ENCODE measurements at places on chromosomes 13 and 19. TPM values are rescaled to one million over a fixed set of nuclear protein-coding genes. Genes with fewer than 3 reads are reported as not detected.
A peak's percentile ranks its signal among the peaks of the same experiment; 100 is the strongest.

- DNase-seq = no peak
Measured at GRCh38 chr13:50684366-50684765, 159.1 kb downstream of the DLEU7 start.

- peak; percentile 58 for DNase-seq
Measured at GRCh38 chr19:5547881-5548280, 19.9 kb downstream of the TINCR start.

DNA sequence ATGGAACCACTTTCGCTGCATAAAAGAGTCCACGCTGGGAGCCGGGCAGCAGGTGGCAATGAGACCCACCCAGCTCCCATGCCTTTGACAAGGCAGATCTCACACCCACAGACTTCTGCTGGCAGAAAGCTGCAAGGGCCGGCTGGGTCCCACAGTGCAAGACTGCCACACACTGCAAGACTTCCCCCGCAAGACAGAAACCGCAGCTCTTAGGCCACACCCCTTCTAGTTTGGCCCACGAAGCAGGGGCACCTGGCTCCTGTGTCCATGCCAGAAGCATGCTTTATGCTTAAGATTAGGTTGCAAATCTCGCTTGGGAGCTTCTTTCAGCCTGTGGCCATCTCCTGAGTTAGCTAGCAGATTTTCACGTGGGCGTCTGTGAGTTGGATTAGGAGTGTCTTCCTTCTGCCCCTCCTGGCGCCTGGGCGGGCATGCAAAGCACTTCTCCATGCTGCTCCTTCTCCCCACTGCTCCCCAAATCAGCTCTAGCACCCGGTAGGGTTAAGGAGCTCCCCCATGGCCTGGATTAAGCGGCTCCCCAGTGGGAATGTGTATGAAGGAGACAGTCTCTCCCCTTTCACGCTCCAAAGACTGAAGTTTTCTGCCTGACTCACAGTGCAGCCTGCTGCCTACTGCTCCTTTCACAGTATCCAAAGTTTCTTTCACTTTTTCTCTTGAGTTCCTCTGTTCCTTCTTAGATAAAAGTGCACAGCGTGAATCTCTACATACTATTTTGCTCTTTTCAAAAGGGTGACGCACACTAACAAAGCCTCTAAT lies 17.7 kb downstream of the GPC6 start:
- no peak for DNase-seq

GNG7 gene
- 0.06 TPM for polyA plus RNA-seq

GRCh38 chr13:23558675-23559536 lies 11.3 kb upstream of the TNFRSF19 start:
- peak; percentile 80 for DNase-seq

GRCh38 chr13:77868717-77869116 lies 49.9 kb downstream of the EDNRB start:
- no peak for DNase-seq

DNA sequence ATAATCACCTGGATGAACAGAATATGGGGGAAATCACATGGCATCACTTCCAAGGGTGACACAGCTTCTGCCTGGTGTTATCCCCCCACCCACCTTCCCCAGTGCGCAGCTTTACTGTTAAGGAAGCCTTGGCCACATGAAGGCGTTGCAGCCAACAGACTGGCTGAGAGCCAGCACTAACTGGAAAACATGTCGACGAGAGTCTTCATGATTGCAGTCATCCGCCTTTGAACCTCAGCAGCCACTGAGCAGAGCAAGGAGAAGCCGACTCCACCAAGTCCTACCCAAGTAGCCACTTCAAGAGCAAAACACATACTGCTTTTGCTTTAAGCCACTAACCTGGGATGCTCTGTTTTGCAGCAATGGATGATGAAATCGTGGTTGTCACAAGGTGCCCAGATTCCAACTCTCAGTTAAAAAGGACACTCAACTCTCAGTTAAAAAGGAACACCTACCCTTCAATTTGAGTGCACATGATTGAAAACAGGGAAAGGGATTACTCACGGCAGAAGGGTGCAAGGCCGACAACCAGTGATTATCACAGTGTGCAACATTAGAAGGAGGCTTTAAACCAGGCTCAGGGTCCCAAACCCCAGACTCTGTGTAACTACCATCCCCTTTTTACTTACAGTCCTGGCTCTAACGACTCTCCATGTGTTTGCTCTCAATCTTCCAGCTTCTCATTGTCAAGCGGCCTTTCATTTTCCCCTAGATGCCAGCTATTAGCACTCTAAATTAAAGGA lies 149.1 kb downstream of the KLF12 start:
- DNase-seq = no peak

DNA sequence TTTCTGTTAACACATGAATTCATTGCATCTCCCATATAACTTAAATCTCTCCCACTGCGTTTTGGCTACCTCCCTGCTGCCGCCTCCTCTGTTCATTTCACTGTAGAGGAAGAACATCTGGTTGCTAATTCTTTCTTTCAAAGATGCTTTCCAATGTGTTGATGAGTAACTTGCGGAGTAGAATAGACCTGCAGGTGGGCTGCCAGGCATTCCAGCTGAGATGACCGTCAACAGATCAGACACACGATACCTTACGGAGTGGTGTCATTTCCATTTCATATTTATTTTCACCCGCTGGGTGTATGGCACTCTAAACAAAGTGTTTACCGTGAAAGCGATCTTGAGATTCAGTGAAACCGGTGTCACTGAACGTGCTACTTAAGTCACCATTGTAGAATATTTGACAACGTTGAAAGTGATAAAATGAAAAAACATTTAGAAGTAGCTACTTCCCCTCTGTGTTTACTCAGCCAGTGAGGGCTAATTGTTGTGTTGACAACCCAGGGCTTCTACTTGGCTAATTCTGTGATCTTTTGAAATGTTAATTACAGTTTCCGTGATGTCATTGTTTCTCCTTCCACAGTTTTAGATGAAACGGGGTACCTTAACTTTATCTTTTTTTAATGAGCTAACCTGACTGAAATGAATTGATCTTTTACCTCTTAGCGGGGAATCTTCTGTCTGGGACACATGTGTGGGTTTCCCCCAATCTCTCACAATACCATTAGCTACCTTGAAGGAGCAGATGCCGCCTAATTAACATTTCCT lies 228.5 kb upstream of the ARGLU1 start:
- DNase-seq = no peak

GRCh38 chr19:2727640-2727944 lies 6.4 kb upstream of the DIRAS1 start:
- DNase-seq = no peak

SWSAP1 gene
- 1.5 TPM for polyA plus RNA-seq

GRCh38 chr13:91652404-91653301 lies 254.2 kb downstream of the GPC5 start:
- DNase-seq = no peak

DNA sequence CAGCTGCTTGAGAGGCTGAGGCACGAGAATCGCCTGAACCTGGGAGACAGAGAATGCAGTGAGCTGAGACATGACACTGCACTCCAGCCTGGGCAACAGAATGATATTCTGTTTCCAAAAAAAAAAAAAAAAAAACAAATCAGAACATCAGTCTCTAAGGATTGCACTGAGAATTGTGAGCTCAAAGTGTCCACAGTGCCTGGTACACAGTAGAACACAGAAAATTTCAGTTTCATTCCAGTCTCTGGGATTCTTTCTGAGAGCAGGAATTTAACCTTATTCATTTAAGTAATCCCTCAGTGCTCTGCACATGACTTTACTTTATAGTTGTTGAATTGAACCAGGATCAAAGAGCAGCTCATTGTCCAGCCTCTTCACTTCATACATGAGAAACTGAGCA lies 25.9 kb upstream of the GATAD2A start:
- DNase-seq = no peak

DNA sequence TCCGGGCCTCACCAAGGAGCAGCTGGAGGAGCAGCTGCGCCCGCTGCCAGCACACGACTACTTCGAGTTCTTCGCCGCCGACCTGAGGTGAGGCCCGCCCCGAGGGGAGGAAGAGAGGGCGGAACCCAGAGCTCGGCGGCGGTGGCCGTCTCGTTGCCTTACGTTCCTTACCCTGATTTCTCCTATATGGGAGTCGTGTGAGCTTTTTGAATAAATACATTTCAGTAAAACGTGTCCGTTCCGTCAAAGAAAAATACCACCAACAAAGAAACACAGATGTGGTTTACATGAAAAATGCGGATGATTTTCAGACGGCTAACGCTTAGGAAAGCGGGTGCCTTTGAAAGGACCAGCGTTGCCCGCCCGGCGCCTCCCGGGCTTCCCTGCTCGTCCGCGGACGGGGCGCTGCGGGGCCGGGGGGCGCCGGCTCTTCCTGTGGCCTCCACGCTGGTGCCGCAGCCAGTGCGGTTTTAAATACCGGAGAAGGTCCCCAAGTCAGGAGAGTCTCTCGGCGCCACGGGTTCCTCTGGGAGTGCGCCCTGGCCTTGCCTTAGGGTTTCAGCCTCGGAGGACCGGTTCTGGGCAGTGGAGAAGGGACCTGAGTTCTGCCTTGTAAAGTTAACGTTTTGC lies 755 bp downstream of the UPF3A start:
- DNase-seq = no peak

GRCh38 chr19:6876748-6877147 lies 10.6 kb upstream of the ADGRE1 start:
- no peak for DNase-seq

- no peak for DNase-seq
Measured at GRCh38 chr19:43624933-43625332, 5.5 kb upstream of the ZNF428 start.

DNA sequence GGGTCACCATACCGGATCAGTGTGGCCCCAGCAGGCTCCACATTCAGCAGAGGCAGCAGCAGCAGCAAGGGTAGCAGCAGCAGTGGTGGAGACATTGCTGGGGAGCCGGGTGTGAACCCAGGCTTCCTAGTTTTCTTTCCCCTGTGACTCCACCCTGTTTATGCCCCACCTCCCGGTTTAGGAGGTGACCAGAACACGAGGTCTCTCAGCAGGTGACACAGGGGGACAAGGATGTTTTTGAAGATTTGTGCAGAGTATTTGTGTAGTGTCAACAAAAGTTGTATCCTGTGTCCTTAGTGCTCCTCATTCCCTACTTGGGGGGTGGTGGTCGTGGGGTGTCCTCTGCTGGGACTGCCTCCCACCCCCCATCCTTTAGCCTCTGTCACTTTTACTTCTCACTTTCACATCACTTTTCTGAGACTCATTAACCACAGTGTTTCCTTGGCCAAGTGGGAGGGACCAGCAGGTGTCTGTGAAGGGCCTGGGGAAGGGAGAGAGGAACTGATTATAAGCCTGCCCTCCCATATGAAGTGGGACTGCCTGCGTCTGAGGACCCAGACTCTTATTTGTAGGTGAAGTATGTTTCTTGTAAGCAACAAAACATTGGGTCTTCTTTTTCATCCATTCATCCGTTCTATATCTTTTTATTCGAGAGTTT lies 15.6 kb upstream of the KCNC3 start:
- DNase-seq = no peak

- no peak for DNase-seq
Measured at GRCh38 chr13:39811696-39812095, 156.2 kb downstream of the COG6 start.

NDUFA13 gene
- 253 TPM for polyA plus RNA-seq

DNA sequence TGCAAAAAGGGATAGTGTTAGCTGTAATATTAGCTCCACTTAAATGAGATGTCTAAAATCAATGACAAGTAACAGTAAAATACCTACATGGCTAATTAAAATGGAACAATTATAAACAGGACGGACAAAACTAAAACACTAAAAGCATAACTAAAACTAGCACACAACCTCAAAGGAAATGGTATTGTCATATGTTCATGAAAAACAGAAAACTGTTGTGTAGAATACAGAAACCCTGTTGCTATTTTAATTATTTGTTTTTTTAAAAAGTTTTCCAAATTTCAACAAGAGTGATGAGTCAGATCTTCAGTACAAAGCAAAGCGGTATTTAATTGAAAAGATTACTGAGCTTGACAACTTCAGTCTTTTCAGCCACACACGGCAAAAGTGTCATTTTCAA lies 4.2 kb downstream of the RCBTB2 start:
- no peak for DNase-seq

PLEKHF1 gene
- polyA plus RNA-seq = 4.4 TPM

SHFL gene
- polyA plus RNA-seq = 16.4 TPM

DNA sequence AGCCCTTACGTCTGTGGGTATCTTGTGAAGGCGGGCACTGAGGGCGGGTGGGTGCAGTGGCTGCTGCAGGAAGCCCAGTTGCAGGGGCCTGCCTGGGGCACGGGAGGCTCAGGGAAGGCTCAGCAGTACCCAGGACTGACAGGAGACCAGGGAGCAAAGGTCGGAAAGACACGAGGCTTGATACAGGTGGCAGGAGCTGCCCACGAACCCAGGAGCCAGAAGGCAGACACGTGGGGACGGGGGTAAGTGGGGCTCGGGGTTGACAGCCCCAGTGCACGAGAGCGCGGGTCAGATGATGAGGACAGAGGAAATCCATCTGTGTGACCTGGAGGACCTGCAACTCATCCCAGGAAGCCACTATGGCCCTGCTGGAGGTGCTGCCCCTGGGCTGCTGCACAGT lies 25.3 kb downstream of the ELAVL1 start:
- DNase-seq = no peak

GRCh38 chr13:89113744-89114143 lies 1442.6 kb downstream of the SLITRK5 start:
- DNase-seq = no peak

HNRNPM gene
- polyA plus RNA-seq = 352 TPM

OR7D4 gene
- not detected for polyA plus RNA-seq

MED4 gene
- polyA plus RNA-seq = 31.1 TPM

HCN2 gene
- polyA plus RNA-seq = 23.2 TPM

DNA sequence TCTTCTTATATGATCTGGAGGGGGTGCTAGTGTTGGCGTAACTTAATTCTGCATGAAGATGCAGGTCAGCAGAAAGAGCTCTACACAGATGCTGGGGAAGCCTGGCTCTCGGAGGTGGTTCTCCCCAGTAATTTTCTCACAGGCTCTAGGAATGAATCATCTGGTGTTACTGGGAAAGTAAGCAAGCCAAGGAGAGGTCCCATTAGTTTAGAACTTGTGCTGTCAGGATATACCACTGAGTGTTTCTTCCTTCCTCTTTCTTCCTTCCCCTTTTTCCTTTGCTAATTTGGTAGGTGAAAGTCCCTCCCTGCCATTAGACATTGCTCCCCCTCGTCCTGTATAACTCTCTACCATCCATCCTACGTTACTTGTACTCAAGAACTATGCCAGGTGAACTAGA lies 68.3 kb downstream of the ATP8A2 start:
- DNase-seq = no peak

- peak; percentile 33 for DNase-seq
Measured at GRCh38 chr19:50008532-50008931, 16.6 kb downstream of the VRK3 start.

KIR2DL4 gene
- not detected for polyA plus RNA-seq

ZNF528 gene
- polyA plus RNA-seq = 0.22 TPM

Measured in A549 (cell line).